ENCODE measurements at places on chromosomes 4 and X. TPM values are rescaled to one million over a fixed set of nuclear protein-coding genes. Genes with fewer than 3 reads are reported as not detected.
A peak's percentile ranks its signal among the peaks of the same experiment; 100 is the strongest.

- peaks cover 4% of the 10 kb centered on the region for H3K27me3 ChIP-seq
- H3K4me1 ChIP-seq = no peaks in the 10 kb centered on the region
- H3K36me3 ChIP-seq = no peaks in the 10 kb centered on the region
- H3K4me3 ChIP-seq = no peak overlapping the region
Observed at GRCh38 chrX:41634284-41634683, 54.5 kb upstream of the GPR34 start.

DNA sequence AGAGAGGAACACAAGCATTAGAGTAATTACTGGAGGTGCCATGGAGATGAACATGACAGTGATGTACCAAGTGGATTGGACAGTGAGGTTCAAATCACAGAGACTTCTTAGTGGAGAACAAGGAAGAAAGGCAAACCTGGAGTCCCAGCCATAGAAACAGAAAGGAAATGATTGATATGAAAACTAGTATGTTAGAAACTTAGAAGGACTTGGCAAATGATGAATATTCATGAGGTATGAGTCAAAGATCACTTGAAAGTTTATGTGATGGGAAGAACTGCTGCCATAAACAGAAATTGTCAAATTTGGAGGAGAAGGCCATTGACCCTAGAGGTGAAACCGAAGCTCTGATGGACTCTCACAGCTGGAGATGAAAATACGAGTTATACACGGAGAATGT, 88.2 kb downstream of the PHOX2B start:
- no peak overlapping the region for H3K4me3 ChIP-seq
- no peak overlapping the region for H3K27ac ChIP-seq
- peaks cover 2% of the 10 kb centered on the region for H3K4me1 ChIP-seq

DNA sequence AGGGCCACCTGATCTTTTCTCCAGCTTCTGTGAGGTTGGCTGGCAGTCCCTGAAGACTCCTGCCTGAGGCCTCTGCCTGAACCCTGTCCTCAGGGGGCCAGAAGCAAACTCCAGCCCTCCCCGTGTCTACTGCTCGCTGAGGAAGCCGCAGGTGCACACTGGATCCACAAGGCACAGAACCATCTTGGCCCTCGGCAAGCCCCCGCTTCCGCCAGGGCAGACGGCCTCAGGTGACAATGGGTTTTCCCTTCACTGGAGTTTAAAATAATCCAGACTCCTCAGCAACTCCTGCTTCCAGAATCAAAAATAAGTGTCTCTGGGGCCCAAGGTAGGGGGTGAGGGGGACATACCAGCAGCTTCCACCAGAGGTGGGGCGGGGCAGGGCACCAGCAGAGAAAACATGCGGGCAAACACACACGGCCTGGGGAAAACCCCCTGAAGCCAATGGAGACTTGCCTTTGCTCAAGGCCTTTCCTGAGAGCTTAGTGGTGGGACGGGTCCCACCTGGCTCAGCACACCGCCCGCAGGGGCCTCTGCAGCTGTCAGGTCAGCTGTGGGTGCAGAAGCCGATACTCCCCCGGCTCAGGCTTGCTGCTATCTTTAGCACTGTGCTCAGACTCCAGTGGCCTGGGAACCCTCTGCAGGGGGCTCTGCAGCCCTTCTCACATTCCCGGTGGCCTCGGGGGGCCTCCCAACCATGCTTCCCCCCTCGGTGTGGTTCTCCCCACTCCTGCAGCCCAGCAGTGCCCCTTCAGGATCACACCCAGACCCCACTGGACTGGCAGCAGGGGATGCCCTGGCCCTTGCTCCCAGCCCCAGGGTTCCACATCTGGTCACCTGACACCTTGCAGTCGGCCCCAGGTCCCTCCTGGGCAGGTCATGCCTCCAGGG, 1.9 kb downstream of the MYL5 start:
- H3K36me3 ChIP-seq = no peaks in the 10 kb centered on the region
- H3K4me3 ChIP-seq = peak overlapping the region; percentile 49
- no peak overlapping the region for H3K27ac ChIP-seq
- peaks cover 5% of the 10 kb centered on the region for H3K27me3 ChIP-seq
- peak; percentile 20 for DNase-seq

The ARMCX4 gene
- 22.1 TPM for total RNA-seq

GRCh38 chrX:113634565-113634964, 793.9 kb upstream of the AMOT start:
- peaks cover 5% of the 10 kb centered on the region for H3K4me1 ChIP-seq
- DNase-seq = no peak
- no peak overlapping the region for H3K27ac ChIP-seq

DNA sequence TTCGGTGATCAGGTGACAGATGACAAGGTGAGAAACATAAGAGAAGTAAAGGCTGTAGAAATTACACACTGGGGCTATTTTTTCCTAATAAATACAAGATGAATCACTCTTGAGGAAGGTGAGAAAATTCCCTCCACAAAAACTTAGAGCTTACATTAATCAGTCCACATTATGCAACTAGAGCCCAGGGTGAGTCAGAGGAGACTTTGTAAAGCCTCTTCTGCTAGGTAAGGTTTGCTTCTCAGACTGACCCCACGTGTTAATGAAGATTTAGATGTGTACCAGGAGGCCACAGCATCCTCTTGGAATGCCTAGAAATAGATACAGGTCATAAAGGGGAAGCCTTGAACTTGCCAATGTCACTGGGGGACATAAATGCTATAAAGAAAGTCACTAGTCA, 396.0 kb upstream of the SMIM31 start:
- H3K27me3 ChIP-seq = no peaks in the 10 kb centered on the region
- H3K36me3 ChIP-seq = no peaks in the 10 kb centered on the region
- H3K27ac ChIP-seq = no peak overlapping the region
- H3K4me3 ChIP-seq = no peak overlapping the region

The MAOA gene
- 2.7 TPM for total RNA-seq

The HSFX2 gene
- 1.0 TPM for total RNA-seq

DNA sequence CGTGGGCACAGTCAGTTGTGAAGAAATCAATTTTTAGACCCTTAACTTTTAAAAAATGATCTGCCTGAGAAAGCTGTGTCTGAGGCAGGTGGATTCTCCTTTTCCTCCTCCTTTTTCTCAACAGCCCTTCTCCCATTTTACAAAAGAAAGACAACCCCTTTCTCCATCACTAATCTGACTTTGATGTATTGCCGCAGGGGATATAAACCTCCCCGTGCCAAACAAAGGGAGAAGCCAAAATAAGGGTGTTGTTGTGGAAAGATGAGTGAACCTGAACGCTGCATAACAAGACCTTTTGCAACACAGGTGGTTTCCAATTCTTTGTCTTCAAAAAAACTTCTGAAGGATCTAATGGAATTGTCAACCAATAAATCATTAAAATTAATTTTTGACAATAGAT, 8.4 kb upstream of the FHL1 start:
- no peaks in the 10 kb centered on the region for H3K36me3 ChIP-seq
- no peak overlapping the region for H3K4me3 ChIP-seq
- no peak overlapping the region for H3K27ac ChIP-seq

DNA sequence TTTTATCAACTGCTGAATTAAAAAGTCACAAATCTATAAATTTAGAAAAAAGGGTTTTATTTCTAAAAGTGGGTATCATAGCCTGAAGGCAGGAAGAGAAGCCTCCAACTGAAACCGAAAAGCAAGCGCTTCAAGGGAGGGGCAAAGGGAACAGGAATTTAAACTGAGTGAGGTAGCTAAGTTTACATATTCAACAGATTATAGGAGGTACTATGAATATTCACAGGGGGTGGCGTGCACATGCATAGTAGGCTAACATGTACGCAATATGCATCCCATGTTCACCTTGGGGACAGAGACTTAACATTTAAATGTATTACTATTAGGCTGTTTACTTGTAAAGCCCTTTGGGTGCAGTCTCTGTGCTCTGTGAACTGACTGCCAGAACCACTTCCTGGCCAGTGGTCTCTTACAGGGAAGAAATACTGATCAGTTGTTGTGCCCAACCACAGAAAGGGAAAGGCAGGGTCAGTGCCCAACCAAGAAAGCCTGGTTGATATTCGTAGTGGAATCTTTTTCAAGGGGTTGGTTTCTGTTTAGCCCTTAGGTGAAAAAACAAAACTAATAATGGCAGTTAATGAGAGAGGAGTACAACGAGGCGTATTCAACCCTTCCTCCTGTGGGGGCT, 168.7 kb upstream of the GALNTL6 start:
- no peak for DNase-seq
- H3K4me1 ChIP-seq = no peaks in the 10 kb centered on the region
- H3K27me3 ChIP-seq = no peaks in the 10 kb centered on the region
- H3K4me3 ChIP-seq = no peak overlapping the region
- H3K36me3 ChIP-seq = no peaks in the 10 kb centered on the region

DNA sequence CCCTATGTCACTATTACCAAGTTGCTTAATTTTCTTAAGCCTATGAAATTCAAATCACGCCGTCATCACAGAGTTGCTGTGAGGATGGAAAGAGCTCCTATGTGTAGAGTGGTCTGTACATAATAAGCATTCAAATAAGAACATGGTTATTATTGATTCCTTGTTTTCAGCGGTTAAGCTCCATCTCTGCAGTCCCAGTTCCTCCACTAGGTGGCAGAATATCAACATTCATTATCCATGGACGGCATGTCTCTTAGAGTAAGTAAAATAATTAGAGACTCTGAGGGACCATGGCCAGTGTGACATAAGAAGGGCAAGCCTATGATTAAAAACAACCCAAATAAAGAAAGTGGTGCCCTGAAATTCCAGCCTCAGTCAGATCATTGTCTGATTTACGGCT, 132.5 kb upstream of the NHS start:
- DNase-seq = peak; percentile 33
- H3K36me3 ChIP-seq = no peaks in the 10 kb centered on the region
- H3K4me1 ChIP-seq = peaks cover 2% of the 10 kb centered on the region
- H3K27ac ChIP-seq = no peak overlapping the region
- H3K4me3 ChIP-seq = no peak overlapping the region
- no peaks in the 10 kb centered on the region for H3K27me3 ChIP-seq

GRCh38 chrX:109373468-109373867, 108.4 kb downstream of the GUCY2F start:
- H3K27me3 ChIP-seq = no peaks in the 10 kb centered on the region
- no peaks in the 10 kb centered on the region for H3K4me1 ChIP-seq
- no peak overlapping the region for H3K27ac ChIP-seq
- no peak for DNase-seq
- no peak overlapping the region for H3K4me3 ChIP-seq

The PNMA6F gene
- not detected for total RNA-seq

DNA sequence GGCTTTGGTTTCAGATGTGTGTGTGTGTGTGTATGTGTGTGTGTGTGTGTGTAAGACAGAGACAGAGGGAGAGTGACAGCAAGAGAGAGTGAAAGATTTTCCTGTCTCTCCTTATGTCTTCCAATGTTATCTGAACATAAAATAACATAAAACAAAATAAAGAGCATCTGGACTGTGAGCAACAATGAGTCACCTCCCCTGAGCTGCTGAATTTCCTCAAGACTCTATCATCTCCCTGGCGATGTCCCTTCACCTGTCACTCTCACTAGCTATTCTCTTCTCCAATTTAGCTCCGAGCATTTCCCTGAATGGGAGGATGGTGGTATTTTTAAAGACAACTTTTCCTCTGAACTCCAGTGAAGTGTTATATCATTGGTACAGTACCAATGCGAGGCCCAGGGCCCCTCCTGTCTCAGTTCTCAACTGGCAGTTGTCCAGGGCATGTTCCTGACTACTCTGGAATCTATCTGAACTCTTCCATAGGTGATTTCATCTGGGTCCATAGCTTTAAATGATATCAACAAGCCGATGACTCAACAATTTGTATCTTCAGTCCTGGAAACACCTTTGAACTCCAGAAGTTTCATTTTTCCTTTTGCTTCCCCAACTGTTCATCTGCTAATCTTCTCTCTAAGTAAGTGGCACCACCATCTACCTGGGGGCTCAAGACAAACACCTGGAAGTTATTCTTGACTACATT, 195.0 kb upstream of the CLNK start:
- no peak overlapping the region for H3K27ac ChIP-seq
- no peaks in the 10 kb centered on the region for H3K27me3 ChIP-seq
- no peaks in the 10 kb centered on the region for H3K36me3 ChIP-seq
- peaks cover 2% of the 10 kb centered on the region for H3K4me1 ChIP-seq

DNA sequence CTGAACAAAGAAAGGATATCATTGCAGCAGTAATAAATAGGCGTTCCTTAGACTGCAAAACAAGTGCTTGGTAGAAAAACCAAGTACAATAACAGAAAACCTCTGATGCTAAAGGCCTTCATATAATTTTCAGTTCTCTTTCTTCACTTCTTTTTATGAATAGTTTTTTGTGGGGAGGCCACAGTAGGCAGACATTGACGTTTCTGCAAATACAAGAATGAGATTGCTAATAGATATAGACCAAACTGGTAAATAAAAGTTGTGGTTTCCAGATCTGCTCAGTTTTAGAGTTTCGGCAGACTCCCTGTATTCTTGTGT, 57.0 kb upstream of the RAP1GDS1 start:
- DNase-seq = no peak
- no peaks in the 10 kb centered on the region for H3K36me3 ChIP-seq
- H3K27me3 ChIP-seq = peaks cover 1% of the 10 kb centered on the region
- H3K4me3 ChIP-seq = no peak overlapping the region
- H3K4me1 ChIP-seq = no peaks in the 10 kb centered on the region

The CXorf65 gene
- not detected for total RNA-seq

DNA sequence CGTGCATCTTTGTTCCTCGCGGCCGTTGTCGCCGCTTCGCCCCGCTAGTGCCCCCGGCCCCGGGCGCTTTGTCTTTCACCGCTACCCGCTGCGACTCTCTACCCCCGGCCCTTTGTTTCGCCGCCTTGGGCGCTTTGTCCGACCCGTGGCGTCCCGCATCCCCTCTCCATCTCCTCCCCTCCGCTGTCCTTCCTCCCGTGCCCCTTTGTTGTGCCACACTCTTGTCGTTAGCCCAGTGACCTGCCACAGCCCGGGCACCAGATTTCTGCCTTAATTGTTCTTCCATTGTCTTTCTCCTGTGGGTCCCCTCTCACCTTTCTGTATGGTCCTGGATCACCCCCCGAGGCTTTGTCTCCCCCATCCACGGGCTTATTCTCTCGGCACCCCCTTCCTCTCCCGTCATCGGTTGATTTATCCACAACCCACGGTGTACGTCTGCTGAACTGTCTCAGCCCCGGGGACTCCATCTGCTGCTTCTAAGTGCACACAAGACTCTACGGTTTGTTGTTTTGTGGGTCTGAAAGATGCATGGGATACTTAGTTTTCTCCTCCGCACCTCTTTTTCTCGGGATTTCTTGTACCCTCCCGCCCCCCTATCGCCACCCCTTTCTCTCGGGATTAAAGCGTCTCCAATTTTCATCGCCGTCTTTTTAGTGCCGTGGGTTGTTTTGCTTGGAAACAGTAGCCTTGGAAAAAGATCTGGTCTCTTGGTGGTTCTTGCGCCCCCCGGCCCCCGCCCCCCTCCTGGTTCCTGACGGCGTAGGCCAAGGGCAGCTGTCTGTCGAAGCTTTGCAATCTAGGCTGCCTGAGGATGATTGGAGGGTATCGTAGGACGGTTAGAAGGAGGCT, 783 bp downstream of the RBPJ start:
- H3K4me3 ChIP-seq = peak overlapping the region; percentile 98
- peaks cover 4% of the 10 kb centered on the region for H3K36me3 ChIP-seq
- peak; percentile 77 for DNase-seq

The RASL11B gene
- total RNA-seq = 24.8 TPM

The DCLK2 gene
- 36.8 TPM for total RNA-seq

DNA sequence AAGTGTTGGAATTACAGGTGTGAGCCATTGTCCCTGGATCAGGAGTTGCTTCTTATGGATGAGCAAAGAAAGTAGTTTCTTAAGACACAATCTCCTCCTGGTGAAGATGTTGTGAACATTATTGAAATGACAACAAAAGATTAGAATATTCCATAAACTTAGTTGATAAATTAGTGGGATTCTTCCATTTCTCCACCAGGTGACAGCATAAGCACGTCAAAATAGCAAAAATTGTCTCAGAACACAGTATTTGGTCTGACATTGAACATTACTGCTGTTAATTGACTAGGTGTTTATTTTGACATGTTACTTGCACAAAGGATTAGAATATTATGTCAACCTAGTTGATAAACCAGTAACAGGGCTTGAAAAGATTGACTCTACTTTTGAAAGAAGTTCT, 21.6 kb downstream of the CLDN34 start:
- H3K27me3 ChIP-seq = no peaks in the 10 kb centered on the region
- no peak overlapping the region for H3K4me3 ChIP-seq
- DNase-seq = no peak
- H3K27ac ChIP-seq = no peak overlapping the region

The NDNF gene
- total RNA-seq = 1.3 TPM
